ENCODE measurements at places on chromosomes 5 and 9. TPM values are rescaled to one million over a fixed set of nuclear protein-coding genes. Genes with fewer than 3 reads are reported as not detected.

Gene SPRY4
- 17.4 TPM for total RNA-seq

DNA sequence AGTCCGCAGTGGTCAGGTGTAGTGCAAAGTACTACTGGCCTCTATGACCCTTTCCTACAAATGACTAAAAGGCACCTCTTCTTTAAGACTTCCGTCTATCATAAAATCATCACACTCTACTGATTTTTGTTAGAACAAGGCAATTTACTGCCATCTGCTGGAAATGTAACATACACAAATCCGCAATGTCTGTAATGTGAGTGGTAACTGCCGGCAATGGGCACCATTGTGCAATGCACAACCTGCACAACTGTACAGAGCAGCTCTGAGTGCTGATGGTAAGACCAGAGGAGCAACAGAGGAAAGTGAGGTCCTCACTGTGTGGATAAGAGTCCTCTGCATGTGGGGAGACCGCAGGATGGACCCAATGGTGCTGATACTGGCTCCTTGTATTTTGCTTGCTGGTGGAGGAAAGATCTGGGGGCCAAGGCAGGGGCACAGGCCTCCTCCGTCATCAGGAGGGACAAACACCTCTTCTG lies 103.7 kb downstream of the ATPSCKMT start:
- DNase-seq, result no peak

GRCh38 chr9:72022841-72023240 lies 37.6 kb downstream of the C9orf57 start:
- no peak for DNase-seq

- no peak for DNase-seq
Measured at GRCh38 chr5:136141561-136141960, 8.9 kb downstream of the SMAD5 start.

Gene SLC22A5
- total RNA-seq, result 27.0 TPM

Gene SMU1
- total RNA-seq, result 20.6 TPM

- peak; percentile 67 for DNase-seq
Measured at GRCh38 chr5:139863855-139864558, 68.4 kb downstream of the PSD2 start.

- DNase-seq, result no peak
Measured at GRCh38 chr5:139079225-139079990, 118.8 kb downstream of the SIL1 start.

- DNase-seq, result no peak
Measured at GRCh38 chr5:131541071-131541470, 94.0 kb downstream of the RAPGEF6 start.

DNA sequence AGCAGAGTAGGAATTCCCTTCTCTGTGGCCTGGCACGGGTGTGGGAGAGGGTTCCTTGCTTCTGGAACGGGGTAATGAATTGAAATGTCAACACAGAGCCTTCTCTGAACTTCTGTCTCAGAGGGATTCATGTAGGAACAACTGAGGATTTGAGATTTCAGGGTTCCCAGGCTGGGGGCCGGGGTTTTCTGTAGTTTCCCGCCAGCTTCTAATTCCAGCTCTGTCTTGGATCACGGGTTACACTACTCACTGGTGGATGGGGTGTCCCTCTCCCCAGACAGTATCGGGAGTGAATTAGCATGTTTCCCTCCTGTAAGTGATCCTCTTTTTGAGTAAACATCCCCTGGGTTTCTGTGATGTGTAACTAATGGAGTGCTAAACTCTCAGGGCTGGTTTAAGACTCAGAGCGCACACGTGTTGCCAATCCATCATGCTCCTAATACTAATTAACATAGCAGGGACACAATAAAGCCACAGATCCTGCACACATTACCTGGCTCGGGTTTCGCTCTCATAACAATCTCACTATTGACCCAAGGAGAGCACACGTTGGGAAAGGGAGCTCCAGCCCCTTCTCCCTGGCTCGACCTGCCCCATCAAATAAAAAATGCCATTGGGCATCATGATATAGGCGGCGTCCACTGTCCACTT lies 18.1 kb upstream of the DMRT2 start:
- DNase-seq, result no peak

GRCh38 chr5:7529880-7530279 lies 133.9 kb downstream of the ADCY2 start:
- DNase-seq, result no peak

GRCh38 chr5:131814990-131815389 lies 18.2 kb upstream of the FNIP1 start:
- no peak for DNase-seq

- no peak for DNase-seq
Measured at GRCh38 chr5:14343376-14343775, 200.2 kb downstream of the TRIO start.

GRCh38 chr5:103258957-103259704 lies 568 bp downstream of the MACIR start:
- DNase-seq, result peak; percentile 36

Gene PCDHA1
- 0.06 TPM for total RNA-seq

DNA sequence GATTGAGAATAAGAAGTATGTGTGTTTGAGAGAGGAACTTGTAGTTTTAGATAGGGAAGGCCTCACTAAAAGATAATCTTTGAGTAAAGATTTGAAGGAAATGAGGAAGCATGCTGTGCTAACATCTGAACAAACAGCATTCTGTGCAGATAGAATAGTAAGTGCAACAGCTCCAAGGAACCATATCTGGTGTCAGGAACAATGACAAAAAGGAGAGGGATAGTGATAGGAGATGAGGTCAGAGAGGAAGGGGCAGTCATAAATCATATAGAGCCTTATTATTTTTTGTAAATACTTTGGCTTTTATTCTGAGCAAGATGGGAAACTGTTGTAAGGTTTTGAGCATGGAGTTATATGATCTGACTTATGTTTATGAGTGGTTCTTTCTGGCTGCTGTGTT lies 3.8 kb downstream of the MRPL22 start:
- no peak for DNase-seq

DNA sequence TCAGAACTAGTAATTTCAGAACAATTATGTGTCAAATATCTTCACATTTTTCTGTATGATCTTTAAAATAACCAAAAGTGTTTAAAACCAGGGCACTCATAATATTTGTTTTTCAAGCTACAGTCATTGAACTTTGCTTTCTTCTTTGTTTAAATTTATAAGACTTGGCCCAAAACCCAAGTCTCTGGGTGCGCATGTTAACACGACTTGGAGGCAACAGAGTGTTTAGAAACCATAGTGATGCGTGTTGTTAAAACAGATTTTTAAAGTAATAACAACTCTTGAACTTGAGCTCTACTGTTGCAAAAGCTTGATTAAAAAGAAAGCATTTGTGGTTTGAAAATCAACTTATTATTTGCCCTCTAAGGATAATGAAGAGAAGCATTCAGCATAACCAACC lies 26.0 kb upstream of the GRIN3A start:
- no peak for DNase-seq

DNA sequence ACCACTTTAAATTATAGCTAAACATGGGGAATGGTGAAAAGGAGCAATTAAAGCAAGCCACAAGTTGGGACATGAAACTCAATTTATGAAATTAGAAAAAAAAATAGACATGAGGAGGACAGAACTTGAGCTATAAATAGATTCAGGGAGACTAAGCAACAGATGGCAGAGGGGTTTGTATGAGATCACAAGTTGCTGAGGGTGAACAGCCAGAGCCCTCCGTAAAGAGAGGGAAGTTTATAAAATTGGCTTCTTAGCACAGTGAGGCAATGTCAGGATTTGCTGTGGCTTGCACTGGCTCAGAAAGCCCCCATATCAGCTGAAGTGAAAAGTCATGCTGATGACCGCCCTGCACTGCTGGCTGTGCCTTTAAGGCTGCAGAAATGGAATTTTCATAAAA lies 443.4 kb upstream of the CD180 start:
- no peak for DNase-seq
